ENCODE measurements at places on chromosomes 1 and 21.

- DNase-seq = no peak
Observed at GRCh38 chr1:45673956-45674355, 12.4 kb downstream of the GPBP1L1 start.

DNA sequence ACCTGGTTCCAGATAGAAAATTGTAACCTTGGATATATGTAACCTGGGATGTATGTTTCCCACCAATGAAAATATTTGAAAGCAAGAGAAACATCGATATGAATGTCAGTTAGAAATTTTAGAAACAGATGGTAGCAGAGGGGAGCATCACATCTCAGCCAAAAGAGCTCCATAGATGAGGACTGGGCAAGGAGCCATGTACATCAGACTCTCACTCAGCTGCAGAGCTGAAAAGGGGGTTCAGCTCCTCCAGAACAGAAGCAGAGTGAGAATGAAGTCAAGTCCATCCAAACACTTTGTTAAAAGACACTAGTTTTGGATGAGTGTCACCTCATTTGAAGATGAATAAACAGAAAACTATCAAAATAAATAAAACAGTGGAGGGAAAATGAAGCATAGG, 202.4 kb downstream of the HMCN1 start:
- no peak for DNase-seq

- DNase-seq = no peak
Observed at GRCh38 chr1:26346274-26347033, 7.5 kb downstream of the CRYBG2 start.

DNA sequence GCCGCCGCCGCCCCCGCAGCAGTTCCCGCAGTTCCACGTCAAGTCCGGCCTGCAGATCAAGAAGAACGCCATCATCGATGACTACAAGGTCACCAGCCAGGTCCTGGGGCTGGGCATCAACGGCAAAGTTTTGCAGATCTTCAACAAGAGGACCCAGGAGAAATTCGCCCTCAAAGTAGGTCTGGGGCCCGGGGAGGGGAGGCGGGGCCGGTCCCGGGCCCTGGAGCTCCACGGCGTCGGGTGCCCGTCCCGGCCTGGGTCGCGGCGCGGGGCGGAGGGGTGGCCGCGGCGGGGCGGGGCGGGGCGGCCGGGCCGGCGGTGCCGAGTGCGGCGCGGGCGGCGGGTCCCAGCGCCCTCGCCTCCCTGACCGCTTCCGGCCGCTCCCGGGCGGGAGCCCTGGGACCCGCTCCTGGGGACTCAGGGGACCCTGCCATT, 646 bp downstream of the MAPKAPK2 start:
- no peak for DNase-seq
